GM12892 (cell line): ENCODE measurements at places on chromosomes 2 and 18.

GRCh38 chr2:145199827-145200706 lies 680.1 kb upstream of the ZEB2 start:
- DNase-seq = no peak

DNA sequence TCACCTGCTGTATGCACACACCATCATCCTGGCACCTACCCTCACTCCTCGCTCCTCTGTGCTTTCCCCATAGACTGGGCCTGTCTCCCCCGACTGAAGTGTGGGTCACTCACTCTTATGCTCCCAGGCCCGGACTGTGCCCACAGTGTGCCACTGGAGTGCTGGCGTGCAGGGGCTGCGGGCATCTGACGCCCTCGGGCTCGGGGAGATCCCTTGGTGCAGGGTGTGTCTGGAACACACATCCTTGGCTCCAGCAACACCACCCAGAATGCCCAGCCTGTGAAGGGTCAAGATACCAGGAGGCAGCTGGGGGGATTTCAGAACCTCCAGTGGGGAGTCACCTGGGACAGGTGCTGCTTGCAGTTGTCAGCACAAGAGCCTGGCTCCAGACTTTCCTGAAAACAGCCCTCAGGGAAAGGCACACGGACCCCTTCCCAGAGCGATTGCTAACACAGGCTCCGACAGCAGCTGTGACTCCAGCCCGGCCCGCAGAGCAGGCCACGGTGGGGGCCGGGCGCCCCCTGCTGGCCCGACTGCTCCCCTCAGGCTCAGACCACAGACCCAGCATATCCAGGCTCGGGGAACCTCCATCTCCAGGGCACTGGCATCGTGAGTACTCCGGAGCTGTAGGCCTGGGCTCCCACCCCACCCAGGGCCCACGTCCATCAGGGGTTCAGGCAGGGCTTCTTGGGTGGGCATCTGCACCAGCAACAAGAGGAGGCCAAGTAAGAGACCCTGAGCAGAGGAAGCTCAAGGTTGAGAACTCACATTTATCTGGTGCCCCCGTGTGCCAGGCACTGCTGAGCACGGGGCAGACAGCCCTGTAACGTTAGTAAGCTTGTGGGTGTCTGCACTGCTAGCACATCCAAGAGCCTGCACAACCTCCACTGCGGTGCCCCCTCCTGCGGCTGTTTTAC lies 8.6 kb downstream of the HS1BP3 start:
- DNase-seq = peak; percentile 95

- no peak for DNase-seq
These were observed 241.9 kb downstream of the PTPRM start for GRCh38 chr18:7808992-7809391.

- DNase-seq = no peak
These were observed 73.3 kb downstream of the PIK3C3 start for GRCh38 chr18:42028247-42028832.

GRCh38 chr2:179455824-179456223 lies 191.2 kb upstream of the SESTD1 start:
- DNase-seq = no peak

GRCh38 chr2:46776687-46777327 lies 138.8 kb downstream of the MCFD2 start:
- DNase-seq = no peak

DNA sequence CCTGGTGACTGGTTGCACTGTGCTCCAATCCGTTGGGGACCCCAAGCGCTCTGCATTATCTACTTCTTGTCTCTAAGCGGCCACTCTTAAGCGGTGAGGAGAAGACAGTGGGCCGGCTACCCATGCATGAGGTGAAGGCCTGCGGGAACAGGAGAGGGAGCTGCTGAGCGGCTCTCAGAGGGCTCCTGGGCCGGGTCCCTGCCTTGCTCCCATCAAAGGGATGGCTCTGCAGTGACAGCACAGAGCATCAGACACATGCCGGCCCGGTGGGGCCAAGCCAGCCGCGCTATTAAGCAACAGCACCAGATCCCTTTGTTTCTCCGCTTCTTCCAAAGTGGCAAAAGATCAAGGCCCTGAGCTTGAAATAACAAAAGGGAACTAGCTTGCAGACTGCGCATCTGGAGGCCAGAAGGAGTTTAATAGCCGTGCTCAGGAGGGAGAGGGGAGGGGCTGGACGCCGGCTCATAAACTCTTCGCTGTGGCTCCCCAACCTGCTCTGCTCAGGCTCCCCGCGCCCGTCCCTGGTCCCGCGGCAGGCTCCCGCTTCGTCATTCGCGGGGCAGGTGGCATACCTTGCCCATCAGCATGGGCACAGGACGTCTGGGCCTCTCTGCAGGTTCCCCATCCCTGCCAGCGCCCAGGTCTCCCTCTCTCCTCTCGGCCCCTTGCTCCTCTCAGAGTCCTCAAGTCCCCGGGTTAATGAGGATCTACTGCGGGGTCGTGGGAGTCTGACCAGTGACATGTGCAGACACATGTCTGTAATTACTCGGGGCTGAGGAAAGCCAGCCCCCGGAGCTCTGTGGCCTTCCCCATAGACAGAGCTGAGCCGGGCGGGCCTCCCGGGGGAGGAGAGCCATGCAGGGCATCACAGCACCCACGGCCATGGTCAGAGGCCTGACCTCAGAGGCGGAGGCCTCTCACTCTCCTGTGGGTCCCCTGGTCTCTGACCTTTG lies 96.7 kb downstream of the ASB1 start:
- no peak for DNase-seq

GRCh38 chr2:170276925-170277629 lies 99.1 kb downstream of the MYO3B start:
- DNase-seq = no peak

DNA sequence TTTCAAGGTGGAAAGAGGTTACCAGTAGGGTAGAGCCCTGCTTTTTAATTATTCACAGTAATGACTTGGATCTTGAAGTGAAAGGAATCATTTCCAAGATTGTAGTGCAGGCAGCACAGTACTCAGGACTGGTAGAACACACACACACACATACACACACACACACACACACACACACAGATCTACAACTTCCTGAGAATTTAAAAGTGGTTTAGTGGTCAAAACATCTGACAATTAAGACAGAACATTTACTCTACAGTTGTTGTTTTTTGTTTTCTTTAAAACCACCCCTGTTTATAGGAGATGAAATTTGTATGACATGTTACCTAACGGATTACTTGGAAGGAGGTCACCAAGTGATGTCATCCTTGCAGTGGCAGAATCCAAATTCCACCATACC lies 146.7 kb upstream of the VRK2 start:
- no peak for DNase-seq

- DNase-seq = no peak
These were observed 13.2 kb upstream of the DNAJC27 start for GRCh38 chr2:24984912-24985311.

GRCh38 chr2:224847381-224847780 lies 131.2 kb upstream of the CCDC195 start:
- DNase-seq = no peak

- DNase-seq = no peak
These were observed 266.8 kb upstream of the CXCR4 start for GRCh38 chr2:136384531-136385303.

DNA sequence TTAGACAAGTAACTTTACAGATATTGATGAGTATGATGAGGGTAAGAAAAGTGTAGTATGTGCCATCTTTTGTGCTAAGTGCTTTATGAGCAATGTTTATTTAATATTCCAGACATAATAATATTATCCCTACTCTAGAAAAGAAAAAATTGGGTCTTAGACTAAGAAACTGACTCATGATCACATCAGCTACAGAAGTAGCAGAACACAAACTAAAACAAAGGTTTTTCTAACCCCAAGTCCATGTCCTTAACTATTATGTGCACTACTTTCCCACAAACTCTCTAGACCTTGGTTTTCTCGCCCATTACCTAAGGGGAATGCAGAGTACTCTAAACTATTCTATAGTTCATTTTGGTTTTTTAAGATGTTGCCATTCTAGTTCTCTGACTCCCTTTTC lies 64.5 kb downstream of the BAZ2B start:
- no peak for DNase-seq

DNA sequence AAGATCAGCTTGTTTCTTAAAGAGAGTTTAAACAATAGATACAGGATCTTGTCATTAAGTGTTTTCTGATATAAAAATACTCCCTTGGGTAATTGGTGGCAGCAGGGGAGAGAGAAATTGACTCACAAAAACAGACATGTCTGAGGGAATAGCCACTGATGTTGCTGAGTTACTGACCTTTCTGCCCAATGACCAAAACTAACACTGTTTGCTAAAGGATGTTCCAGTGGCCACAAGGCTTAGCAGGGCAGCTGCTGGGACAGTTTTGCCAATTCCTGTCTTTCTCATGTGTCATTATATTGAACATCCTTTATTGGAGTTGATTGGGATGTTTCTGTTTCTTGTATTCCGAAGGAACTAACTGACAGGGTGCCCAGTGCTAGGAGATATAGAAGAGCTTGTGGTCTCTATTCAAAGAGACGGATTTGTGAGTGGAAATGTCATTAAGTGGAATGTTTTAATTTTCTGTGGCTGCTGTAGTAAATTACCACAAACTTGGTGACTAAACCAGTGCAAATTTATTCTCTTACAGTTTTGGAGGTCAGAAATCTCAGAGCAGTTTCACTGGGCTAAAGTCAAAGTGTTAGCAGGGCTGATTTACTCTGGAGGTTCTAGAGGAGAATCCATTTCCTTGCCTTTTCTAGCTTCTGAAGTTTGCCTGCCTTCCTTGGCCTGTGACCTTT lies 124.8 kb upstream of the RMDN2 start:
- DNase-seq = no peak

DNA sequence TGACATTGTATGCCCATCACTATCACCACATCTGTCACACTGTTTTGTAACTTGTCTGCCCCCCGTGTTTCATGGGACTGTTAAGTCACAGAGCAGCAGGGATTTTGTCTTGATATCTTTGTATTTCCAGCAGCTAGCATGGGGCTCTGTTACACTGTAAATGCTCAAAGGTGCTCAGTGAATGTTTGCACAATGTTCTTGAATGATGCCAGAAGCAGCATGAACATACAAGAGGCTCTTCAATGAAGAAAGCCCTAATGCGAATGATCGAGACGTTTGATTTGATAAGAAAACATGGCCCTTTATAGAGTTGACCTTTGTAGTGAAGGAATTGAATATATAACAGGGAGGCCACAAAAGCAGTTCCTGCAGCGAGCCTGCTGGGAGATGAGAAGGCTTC lies 120.9 kb upstream of the TTC39C start:
- DNase-seq = no peak

DNA sequence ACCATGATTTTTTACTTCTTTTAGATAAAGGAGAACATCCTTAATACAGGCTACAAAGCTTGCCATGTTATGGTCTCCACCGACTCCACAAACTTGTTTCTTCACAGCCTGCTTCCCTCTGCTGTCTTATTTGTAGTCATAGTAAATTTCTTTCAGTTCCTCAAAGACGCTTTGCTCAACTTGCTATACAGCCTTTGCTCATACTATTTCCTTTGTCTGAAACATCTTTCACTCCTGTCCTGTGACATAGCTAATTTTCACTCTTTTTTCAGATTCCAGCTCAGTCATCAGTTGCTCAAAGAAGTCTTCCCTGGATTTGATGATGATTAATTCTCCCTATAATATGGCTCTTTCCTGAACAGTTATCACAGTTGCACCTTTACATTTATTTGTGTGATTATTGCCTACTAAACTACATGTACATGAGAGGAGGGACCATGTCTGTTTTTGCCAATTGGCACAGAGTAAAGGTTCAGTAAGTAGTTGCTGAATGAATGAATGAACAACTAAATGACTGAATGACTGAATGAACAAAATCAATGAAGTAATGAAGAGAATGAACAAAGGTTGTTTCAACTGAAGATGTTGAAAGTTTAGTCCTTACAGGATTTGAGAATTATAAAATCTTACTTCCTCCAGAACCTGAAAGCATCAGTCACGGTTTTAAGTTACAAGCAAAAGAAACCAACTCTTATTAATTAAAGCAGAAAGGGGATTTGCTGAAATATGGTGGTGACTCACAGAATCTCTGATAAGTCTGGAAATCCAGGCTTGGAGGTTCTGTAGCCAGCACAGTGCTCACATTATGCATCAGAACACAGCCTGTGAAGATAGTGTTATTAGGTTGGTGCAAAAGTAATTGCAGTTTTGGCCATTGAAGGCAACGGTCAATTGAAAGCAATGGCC lies 186.4 kb upstream of the FAM98A start:
- DNase-seq = no peak

- no peak for DNase-seq
These were observed 50.8 kb downstream of the GBX2 start for GRCh38 chr2:236117401-236117800.

DNA sequence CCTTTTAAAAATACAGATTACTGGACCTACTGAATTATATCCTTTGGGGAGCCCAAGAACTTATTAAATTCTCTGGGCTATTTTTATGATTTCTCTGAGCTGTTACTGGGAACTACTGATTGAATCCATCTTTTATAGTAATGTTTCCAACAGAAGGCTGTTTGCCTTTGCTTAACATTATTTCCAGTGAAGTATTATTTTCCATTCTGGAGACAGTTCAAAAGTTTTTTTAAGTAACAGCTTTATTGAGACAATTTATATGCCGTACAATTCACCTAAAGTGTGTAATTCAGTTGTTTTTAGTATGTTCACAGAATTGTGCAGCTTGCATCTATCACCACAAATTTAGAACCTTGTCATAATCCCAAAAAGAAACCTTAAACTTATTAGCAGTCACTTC lies 100.6 kb downstream of the BABAM2 start:
- no peak for DNase-seq

DNA sequence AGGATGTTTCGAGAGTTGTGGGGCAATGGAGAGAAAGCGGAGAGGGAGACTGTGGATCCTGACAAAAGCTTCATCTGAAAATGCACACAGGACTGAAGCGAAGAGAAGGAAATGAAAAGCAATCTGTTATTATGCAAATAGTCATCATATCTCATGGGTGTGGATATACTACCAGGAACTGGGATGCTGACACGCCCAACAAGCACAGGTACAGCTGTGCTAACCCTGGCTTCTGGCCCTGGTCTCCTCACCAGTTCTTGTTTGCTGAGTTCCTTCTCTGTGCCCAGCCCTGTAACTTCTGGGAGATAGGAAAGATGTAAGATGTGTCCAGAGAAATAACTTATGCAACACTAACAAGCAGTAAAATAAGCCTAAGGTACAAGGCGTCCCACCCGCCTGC lies 358.8 kb downstream of the CMPK2 start:
- no peak for DNase-seq

- no peak for DNase-seq
These were observed 111.7 kb downstream of the BCL2 start for GRCh38 chr18:63207835-63208234.
